ENCODE measurements at places on chromosomes 6 and 20.

- DNase-seq = peak; percentile 39
Measured at GRCh38 chr6:12483712-12484111, 193.6 kb downstream of the EDN1 start.

GRCh38 chr20:37344506-37345338, 1.2 kb upstream of the SRC start:
- DNase-seq = no peak

- peak; percentile 52 for DNase-seq
Measured at GRCh38 chr6:139308286-139308916, 16.6 kb upstream of the TXLNB start.

DNA sequence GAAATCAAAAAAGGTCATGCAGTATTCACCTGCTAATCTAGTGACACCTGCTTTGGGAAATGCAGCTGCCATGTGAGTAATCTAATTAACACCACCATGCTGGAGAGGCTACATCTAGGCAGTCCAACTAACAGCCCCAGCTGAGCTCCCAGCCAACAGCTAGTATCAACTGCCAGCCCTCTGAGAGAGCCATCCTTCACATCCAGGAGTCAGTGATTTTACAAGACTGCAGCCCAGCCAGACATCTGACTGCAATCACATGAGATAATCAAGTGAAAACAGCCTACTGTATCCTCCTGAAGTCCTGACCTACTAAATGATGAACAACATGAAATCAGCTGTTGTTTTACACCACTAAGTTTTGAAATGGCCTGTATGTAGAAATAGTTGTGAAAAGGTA, 298.4 kb downstream of the TRDN start:
- no peak for DNase-seq

GRCh38 chr20:32516583-32517517, 68.3 kb downstream of the NOL4L start:
- DNase-seq = peak; percentile 7

GRCh38 chr6:26309731-26310142, 55.3 kb upstream of the BTN3A2 start:
- peak; percentile 58 for DNase-seq

GRCh38 chr6:83514866-83515466, 2.6 kb downstream of the PRSS35 start:
- peak; percentile 75 for DNase-seq

DNA sequence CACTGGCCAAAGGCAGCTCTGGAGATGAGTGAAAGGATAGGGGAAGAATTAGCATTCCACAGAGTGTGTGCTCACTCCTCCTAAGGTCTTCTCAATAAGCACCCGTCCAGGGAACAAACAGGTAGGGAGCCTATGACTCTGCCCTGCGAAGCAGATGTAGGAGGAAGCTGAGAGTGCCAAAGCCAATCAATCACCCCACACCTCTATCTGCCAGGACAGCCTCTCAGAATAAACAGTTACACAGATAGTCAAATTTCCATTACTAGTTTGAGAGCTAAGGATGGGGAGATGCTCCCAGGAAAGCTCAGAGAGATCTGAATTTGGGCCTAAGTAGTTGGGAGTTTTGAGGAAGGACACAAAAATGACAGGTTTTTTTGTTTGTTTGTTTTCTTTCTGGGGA, 40.5 kb upstream of the SLA2 start:
- no peak for DNase-seq

DNA sequence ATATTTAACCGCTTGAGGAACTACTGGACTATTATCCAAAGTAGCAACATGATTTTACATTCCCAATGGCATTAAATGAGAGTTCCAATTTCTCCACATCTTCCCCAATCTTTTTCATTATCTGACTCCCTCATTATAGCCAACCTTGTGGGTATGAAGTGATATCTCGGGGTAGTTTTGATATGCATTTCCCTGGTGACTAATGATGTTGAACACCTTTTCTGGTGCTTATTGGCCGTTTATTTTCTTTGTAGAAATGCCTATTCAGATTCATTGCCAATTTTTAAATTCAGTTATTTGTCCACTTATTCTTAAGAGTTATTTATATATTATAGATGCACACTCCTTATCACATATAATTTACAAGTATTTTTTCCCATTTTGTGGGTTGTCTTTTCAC, 129.0 kb downstream of the MMS22L start:
- no peak for DNase-seq

- no peak for DNase-seq
Measured at GRCh38 chr6:150880336-150880735, 14.8 kb downstream of the MTHFD1L start.

GRCh38 chr6:147260091-147260490, 55.9 kb downstream of the STXBP5 start:
- DNase-seq = no peak

- no peak for DNase-seq
Measured at GRCh38 chr6:7904654-7905319, 5.8 kb downstream of the TXNDC5 start.

DNA sequence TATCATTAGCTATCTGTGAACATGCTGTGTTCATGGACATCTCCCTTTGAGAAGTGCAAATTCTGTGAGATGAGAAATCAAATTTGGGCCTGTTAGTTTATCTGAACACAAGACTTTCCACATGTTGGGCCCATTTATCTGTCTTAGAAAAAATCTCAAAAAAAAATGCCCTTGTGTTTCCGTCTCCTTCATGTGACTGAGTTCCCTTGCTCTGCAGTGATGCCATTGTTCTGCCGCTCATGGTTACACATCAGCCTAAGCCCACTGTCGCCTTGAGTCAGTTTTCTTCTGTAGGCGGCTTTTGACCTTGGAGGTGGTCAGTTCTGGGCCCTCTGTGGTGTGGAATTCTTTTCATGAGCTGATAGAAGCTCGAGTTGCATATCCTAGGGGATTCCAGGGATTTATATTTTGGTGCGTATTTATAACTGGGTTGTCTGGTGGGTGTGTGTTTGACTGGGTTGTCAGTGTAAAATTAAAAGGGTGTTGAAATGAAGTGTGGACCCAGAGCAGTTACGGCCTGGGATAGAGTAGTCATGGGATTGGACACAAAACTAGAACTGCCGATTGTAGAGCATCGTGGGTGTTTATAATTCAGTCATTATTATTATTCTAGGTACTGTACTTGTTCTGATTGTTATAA, 156.7 kb downstream of the JARID2 start:
- no peak for DNase-seq

DNA sequence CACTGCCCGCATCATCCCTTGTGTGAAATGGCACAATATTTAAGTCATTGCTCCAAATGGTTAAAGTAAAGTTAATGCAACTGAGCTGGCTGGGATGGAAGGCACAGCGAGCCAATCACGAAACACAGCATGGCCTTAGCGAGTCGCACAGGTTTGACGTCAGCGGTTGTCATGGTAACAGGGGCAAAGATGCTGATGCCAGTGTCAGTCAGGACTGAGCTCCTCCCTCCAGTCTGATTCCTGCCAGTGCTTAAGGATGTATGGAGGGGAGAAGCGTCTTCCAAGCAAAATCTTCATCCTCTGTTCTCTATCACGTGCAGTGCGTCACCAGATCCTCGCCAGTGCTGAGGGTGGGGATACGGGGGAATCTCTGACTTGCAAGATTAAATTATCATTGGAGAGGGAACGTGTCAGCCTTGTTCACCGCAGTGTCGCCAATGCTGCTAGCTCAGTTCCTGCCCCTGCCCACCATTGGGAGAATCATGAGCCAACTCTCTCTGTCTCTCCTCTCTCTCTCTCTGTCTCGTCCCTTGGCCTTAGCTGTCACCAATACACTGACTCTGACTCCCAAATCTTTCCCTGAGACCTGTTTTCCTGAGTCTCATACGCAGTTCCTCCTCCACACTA, 24.5 kb downstream of the TSPYL4 start:
- no peak for DNase-seq

DNA sequence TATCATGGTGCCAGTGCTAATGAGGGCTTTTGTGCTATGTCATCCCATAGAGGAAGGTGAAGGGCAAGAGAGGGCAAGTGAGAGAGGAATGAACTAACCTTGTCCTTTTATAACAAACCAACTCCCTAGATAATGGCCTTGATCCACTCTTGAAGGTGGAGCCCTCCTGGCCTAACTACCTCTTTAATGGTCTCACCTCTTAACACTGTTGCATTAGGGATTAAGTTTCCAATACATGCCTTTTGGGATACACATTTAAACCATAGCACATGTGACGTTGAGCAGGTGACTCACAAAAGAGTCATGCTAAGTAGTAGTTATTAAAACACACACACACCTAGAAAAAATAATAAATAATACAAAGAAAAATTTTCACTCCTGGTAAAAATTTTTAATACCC, 36.9 kb downstream of the CCN2 start:
- no peak for DNase-seq

DNA sequence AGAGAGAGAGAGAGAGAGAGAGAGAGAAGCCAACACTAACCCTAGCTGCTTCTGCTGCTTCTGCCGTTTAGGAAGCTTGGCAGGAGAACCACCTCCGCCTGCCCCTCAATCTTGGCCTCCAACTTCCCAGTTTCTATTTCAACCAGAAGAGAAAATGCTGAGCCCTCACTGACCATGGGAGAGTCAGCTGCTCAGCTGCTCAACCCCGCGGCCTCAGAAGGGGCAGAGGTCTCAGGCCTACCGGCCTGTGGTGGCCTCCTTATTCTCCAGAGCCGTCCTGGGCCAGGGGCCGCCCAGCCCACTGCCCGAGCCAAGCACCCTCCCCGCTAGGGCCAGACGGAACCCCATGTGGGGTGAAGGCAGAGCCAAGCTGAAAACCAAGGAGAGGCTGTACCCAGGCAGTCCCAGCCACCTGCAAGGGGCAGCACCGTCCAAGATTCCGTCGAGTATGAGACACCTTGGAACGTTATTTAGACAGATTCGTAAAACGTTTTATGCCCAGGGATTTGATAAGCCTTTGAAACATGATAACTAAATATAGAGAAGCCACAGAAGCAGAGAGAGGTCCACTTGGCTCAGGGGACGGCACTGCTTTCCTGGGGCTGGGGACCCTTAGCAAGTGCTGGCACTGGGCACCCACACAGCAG, 116.6 kb downstream of the DLL1 start:
- no peak for DNase-seq

DNA sequence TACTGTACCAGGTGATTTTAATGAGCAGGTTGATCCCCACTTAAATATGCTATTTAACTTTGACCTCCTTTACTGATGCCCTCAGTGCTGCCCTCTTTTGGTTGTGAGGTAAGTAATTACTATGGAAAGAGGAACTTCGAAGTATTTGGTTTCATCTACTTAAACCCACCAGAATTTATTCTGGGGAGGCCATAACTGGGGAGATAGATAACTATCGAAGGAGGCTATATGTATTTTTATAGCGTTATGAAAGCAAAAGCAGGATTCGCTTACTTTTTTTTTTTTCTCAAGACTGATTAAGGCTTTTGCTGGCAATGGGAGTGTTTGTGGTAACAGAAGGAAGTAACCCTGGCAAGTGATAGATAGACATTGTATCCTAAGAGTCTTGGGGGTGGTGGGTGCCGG, 168.9 kb upstream of the CENPW start:
- peak; percentile 72 for DNase-seq

DNA sequence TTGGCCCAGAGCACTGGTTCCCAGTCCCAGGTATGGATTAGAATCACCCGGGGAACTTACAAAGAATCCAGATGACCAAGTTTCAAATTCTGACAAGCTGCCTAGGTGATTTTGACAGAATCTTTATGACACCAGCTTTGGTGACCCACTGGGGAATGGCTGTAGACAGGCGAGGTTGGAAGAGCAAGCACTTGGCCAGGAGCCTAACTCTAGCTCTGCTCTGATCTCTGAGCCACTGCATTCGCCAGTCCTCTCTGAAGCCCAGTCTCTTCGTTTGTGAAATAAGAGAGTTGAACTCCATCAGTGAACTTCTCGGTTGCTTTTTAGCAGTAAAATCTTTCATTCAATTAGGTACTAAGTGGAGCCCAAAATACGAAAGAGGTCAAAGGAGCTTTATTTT, 161.2 kb downstream of the VEGFA start:
- DNase-seq = no peak

DNA sequence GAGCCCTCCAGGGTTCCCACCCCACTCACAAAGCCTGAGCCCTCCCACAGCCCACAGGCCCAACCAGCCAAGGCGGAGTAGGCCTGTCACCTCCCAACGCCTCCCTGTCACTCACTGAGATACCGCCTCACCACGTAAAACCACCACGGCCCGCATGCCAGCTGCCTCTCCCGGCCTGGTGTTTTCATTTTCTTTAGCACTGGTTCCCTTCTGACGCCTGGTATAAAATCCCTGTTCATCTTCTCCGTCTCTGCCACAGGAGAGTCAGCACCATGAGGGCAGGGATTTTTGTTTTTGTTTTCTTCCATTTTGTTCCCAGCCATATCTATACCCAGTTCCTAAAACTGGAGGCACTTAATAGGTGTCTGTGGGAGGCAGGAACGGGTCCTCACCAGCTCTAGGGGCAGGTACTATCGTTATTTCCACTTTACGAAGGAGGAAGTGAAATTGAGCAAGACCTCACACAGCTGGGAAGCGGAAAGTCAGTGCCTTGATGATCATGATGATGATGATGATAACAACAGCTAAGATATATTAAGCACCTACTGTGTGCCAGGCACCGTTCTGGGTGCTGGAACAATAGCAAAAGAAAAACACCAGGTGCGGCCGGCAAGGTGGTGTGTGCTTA, 58.6 kb downstream of the SNAI1 start:
- DNase-seq = peak; percentile 71

GRCh38 chr20:6940048-6940447, 172.6 kb downstream of the BMP2 start:
- DNase-seq = peak; percentile 64

DNA sequence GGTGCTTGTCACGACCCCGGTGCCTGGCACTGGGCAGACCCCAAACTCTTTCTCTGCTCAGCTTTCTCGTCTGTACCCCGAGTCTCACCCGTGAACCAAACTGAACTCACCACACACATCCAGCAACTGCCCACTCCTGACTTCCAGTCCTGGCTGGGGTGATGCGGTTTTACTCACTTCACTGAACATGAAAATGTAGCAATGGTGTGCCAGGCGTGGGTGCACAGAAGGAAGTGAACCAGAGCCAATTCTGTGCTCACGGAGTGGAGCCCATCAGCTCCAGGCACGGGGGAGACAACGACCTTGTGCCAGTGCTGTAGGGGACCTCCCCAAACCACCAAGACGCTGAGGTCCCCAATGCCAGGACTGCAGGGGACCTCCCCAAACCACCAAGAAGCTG, 78.7 kb upstream of the AFDN start:
- no peak for DNase-seq

DNA sequence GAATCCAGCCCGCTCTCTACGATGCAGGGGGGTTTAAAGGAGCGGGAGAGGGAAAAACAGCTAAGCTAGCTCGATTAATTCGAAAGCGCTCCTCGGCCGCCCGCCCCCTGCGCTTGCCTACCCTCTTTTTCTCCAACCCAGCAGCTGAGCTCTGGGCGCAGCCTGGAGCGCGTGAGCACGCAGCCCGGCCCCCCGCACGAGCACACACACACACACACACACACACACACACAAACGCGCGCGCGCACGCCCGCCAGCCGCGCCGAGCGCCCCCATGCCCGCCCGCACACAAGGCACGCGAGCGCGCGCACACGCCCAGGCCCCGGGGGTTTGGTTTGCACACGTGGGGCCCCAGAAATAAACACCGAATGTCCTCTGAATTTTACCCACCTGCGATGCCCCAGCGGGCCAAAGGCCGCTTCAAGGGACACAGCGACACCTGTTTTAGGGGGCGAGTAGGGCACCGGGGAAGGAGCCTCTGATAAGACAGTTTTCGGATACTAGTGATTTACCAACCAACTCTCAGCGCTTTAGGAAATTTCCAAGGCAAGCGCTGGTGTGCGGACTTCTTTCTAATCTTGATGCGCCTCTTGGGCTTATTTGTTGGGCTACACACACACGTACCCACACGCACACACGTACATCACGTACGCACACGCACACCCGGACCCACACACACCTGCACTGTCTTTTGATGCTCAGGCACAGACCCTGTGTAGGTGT, 802 bp upstream of the NRN1 start:
- DNase-seq = peak; percentile 65

All from NB4 (cell line).